Activated gamma-delta T cell treated with anti-CD3 and anti-CD28 coated beads, Interleukin-2, amount 50 U/mL, for 16 hours (primary cell): ENCODE measurements at places on chromosomes 13 and 19.

DNA sequence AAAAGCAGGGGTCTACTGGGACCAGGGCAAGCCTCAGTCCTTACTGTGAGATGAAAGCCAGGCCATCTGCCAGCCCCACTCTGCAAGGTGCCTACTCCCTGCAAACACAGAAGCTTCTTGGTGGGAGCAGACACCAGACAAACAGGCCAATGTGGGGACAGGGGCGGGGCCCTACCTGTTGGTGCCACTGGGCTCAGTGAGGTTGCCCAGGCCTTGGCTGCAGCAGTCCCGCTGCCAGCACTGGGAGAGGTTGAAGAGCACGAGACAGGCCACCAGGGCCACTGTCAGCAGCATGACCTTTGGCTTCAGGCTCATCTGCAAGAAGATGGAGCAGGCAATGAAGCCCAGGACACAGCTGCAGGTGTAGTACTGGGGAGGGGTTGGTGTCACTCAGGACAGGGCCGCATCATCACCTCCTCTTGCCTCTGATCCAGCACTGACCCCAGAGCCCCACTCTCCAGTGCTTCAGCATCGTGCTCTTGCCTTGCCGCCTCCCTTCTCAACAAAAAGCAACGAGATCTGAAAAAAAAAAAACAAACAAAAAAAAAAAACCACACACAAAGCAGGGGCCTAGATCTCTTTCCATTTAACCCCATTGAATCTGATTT, 72.6 kb downstream of the NBEA start:
- DNase-seq = no peak

GRCh38 chr19:33150852-33151518, 19.1 kb downstream of the WDR88 start:
- DNase-seq = no peak

GRCh38 chr19:35436477-35437405, 11.3 kb upstream of the FFAR2 start:
- DNase-seq = no peak

DNA sequence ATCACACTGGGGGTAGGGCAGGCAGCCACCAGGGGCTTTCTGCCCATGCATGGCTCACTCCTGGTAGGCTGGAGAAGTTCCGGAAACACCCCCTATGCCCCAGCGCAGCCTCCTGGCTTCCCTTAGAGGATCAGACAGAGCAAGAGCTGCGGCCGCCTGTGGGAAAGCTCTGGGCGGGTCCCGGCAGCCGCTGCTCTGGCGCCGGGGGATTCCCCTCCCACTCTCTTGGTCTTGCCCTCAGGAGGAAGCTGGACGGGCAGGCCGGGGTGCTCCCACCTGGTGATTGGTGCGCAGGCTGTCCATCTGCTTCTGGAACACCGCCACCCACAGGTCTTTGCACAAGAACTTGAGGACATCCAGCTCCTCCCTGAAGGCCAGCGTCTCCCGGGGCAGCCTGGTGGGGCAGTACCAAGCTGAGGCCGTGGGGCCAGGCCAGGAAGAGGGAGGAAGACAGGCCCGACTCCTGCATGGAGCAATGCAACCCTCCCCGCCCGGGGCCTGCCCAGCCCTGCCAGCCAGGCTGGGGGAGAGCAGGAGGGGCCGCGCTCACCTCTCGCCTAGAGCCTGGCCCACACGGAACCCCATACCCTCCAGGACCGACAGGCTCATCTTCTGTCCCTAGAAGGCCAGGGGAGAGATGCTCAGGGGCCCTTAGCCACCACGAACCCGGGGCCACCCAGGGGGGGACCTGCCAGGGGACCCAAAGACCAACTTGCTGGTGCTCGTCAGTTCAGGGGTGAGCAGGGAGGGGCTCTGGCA, 4.0 kb upstream of the NKPD1 start:
- no peak for DNase-seq

GRCh38 chr19:46951171-46951986, 68.3 kb upstream of the NPAS1 start:
- DNase-seq = no peak

- no peak for DNase-seq
Observed at GRCh38 chr13:65553096-65553727, 1676.9 kb downstream of the PCDH9 start.

- DNase-seq = no peak
Observed at GRCh38 chr13:43223216-43223615, 199.8 kb downstream of the DNAJC15 start.

DNA sequence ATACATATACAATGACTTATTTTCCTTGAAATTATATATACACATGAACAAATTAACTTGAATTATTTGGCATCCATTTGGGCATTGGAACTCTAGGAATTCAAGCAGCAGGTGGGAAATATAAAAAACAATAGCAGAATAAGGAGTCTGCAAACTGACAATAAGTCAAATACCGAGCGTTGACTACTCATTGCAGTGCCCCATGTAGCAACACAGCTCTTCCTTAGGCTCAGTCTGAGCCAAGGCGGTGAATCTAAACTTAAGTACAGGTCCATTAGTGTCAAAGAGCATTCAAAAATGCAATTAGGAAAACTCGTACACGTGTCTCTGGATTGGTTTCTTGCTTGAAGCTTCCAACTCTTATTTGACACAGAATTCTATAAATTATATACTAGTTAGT, 462.5 kb upstream of the KLF12 start:
- DNase-seq = no peak

DNA sequence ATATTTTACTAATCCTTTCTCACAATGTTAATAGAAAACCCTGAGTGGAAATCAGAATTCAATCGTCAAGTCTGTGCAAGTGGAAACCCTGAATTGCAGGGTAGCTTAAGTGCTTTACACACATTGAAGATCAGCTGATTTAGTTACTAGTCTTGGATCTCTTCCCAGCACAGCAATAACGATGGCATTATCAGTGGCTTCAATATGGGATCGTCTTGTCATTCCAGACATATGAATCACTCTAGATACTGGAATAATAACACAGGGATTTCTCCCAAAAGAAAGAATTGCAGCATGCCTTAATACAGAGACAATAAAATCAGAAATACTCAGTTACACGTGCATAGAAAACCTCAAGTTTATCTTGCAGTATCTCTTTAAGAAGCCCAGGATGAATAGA, 12.6 kb upstream of the METTL21C start:
- DNase-seq = no peak

- DNase-seq = no peak
Observed at GRCh38 chr19:12617646-12618045, 6.9 kb downstream of the ZNF791 start.

DNA sequence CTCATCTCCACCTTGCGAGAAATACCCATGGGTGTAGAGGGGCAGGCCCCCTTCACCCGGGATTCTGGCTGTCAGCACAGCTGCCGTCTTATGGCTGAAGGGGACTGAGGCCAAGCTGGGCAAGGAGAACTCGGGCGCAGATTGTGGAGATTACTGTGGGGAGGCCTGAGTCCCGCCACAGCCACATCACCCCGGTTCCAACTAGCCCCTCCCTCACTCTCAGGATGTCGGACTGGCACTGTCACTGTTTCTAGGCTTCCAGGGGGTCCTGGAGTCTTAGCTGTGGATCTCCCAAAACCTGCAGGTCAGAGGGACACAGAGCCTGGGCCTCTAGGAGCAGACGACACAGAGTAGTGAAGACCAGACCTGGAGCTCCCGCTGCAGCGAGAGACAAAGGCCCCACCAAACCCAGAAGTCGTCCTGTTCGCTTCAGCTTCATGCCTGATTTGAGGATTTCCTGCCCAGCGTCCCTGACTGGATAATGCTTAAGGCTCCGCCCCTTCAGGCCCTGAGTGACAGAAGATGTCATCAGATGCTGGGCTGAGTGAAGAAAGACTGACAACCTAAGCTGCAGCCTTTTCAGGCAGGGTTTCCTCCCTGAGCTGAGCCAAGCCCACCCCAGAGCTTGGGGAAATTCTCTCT, 55.8 kb downstream of the ZNF93 start:
- DNase-seq = no peak

GRCh38 chr19:4986471-4986891, 17.6 kb downstream of the KDM4B start:
- no peak for DNase-seq

DNA sequence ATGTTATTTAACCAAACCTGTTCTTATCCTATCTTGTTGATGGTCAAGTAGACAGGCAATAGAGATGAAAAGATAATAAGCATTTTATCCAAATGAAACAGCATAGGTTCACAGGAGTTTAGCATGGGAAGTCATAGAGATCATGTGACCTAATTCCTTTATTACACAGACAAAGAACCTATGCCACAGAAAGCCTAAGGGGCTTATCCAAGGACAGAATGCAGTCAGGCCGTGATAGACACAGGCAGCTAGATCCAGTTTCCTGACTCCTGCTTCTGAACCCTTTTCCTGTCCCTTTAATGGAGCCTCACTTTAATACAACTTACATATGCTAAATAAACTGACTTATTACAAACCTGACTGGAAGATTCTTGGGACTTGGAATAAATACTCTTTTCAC, 532.1 kb downstream of the IRS2 start:
- no peak for DNase-seq

- DNase-seq = no peak
Observed at GRCh38 chr19:18464646-18465045, 26.7 kb upstream of the ISYNA1 start.

DNA sequence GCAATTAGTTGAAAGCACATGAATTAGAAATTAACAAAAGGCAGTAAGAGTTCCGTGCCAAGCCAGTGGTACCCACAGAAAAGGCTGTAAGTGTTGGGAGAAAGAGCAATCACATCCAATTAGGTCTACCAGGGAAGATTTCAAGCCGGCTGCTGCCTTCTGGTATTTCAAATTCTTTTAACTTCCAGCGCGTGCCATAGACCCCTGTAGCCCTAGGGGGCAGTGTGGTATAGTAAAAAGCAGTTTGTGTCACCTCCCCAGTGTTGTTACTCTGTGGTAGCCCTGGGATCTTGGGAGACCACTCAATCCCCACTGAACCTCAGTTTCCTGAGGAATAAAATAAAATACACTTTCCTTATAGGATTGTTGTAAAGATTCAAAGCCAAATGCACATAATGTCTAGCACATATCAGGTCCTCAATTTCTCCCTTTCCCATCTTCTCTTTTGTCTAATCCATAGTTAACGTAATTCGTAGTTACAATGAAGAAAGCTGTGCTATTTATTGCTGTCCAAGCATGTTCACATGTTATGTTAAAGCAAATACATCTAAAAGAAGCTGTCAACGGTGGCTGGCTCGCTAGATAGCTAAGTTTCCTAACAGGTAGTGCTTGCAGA, 230.2 kb downstream of the TDRD3 start:
- DNase-seq = no peak

- no peak for DNase-seq
Observed at GRCh38 chr13:81246556-81246955, 905.6 kb upstream of the SPRY2 start.

DNA sequence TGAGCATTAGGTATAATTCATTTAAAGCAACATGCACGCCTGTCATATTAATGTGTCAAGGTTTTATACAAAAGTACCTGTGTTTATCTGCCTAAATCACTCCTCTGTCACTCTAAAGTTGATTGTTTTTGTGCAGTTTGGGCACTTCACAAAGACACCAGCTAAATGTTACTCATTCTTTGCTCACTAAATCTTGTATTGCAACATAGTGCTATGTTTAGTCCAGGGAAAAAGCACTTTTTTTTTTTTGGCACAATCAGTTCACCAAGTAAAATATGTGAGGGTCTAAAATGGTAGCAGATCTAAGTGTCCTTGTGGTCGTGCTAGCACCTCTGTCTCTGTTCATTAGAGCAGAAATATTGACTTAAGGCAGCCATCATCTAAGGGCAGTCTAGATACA, 2526.7 kb upstream of the PCDH20 start:
- DNase-seq = no peak

- peak; percentile 2 for DNase-seq
Observed at GRCh38 chr19:32748497-32748896, 28.9 kb downstream of the TDRD12 start.

GRCh38 chr13:83825676-83826075, 56.6 kb downstream of the SLITRK1 start:
- DNase-seq = no peak

- DNase-seq = no peak
Observed at GRCh38 chr13:74250738-74251190, 116.6 kb upstream of the KLF12 start.

GRCh38 chr13:101565317-101565716, 112.8 kb downstream of the ITGBL1 start:
- DNase-seq = no peak

GRCh38 chr13:74074723-74075122, 59.5 kb downstream of the KLF12 start:
- DNase-seq = no peak

DNA sequence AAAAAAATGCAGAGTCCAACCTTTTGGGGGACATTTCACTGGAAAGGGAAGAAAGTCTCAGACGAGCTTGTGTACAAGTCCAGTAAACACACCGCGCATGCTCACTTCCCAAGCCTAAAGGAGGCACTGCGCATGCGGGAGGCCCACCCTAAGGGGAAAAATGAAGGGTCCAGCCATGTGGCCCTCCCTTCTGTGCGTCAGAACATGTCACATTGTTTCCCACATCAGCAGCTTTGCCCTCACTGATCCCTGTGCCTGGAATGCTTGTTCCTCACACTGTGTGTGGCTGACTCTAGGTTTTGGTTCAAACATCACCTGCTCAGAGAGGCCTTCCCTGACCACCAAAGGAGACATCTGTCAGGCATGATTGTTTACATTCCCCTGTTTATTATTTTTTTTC, 4.4 kb downstream of the ELSPBP1 start:
- no peak for DNase-seq

DNA sequence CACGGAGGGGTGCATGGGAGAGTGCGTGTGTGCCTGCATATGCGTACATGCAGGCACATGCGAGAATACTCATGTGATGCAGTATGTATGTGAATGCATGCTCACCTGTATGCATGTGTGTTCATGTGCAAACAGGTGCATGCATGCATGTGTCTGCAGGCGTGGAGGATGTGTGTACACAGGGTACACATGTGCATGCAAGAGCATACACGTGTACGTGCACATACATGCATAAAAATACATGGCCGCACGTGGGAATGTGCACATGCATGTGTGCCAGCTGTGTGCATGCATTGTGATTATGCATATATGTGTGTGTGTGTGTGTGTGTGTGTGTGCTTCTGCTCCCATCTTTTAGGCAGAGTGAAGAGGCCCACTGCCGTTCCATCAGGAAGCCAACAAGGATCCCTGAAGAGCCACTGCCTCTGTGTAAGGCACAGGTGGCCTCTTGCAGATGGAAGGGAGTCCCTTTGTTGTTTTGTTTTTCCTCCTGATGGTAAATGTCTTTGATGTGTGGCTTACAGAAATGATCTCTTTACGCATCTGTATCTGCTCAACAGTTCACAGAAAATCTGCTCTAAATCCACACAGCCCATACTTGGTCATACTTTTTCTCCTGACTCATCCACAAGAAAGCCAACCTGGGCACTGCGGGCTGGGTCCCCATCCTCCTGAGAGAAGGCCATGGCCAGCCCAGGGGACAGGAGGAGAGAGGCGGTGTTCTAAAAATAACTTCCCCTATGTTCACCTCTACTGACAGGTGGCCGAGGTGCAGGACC, 50.7 kb downstream of the KLF2 start:
- DNase-seq = no peak

GRCh38 chr13:109868578-109869311, 82.4 kb upstream of the IRS2 start:
- no peak for DNase-seq

DNA sequence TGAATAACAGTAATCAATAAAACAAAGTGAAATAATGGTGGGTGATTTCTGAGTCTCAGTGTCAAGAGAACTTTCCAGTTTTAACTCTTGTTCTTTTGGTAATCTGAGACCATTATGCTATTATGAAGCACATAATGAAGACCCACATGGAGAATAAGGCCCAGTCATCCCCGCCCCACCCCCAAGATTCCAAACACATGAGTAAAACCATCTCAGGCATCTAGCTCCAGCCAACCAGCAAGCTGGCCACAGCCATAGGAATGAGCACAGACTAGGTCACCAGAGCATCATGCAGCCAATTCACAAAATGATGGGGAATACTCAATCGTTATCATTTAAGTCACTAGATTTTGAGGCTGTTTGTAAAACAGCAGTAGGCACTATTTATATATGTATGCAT, 1769.0 kb upstream of the PCDH20 start:
- no peak for DNase-seq
